ENCODE measurements at places on chromosomes 13 and 19.
A peak's percentile ranks its signal among the peaks of the same experiment; 100 is the strongest.

- peak; percentile 97 for DNase-seq
Measured at GRCh38 chr19:58558623-58559274, 338 bp upstream of the UBE2M start.

GRCh38 chr13:88601949-88602348 is 930.8 kb downstream of the SLITRK5 start:
- no peak for DNase-seq

DNA sequence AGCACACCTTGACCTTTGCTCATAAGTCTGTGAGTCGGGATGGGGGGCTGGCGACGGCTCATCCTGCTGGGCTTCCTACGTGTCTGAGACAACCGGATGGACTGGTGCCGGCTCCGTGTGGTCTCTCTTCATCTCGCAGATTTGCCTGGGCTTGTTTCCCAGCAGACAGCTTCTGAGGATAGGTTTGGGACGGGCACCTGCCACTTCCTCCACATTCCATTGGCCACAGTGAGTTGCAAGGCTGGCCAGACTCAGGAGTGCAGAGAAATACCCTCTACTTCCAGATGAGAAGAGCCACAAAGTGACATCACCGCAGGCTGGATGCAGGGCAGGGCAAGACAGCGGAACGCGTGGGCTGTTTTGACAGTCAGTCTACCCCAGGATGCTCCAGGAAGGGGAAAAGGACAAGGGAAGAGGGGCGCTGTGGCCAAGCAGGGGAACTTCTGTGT is 48.1 kb downstream of the IRS2 start:
- DNase-seq: no peak

- no peak for DNase-seq
Measured at GRCh38 chr19:1524287-1524971, 552 bp downstream of the PLK5 start.

DNA sequence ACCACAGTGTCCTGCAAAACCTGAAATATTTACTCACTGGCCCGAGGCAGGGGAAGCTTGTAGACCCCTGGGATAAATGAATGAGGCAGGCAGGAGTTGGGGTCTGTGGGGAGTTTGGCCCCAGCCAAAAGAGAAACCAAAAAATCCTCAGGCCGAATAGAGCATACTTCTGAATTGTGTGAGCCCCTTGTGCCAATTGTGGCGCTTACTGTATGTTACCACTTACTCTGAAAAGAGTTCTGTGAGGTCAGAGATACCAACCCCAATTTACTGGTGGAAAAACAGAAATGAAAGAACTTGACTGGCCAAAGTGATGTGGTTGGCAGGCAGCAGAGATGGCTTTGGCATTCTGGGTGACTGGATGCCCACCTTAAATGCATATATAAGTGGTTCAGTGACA is 6.9 kb downstream of the CARM1 start:
- no peak for DNase-seq

DNA sequence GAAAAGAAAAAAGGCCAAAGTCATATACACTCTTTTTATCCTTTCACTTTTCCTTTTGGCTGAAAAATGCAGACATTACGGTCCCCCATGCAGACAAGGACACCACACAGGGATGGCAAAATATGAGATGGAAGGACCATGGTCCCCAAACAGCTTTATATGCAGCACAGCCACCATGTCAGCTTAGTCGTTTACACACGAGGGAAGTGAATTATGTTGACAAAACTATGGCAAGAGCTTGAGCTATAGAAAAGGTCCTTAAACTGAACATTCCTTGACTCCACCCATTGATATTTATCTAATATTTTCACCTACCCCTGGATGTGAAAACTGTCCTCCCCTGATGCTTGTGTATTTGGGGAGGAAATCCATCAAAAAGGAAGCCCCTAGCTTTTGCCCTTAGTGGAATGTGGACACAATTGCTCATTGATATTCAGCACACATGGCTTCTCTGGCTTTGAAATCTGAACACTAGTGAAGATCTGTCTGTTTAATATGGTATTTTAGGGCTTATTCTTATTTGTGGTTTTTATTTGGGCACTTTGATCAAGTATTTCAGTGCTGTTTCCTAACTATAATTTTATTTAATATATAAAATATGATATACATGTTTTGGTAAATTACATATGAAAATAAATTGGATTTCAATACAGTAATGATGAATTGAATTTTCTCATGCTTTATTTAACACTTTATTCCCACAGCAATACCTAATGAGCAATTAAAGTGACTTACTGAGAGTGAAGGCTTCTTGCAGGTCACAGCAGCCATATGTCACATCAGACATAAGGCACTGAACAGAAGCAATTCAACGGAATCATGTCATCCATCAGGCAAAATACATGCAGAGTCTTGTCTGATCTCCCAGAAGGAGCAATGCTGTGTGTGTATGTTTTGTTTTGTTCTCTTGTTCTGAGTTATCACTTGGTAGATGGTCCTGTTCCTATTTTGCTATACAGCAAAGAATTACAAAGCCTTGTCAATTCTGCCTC is 6.8 kb upstream of the GTF2F2 start:
- DNase-seq: no peak

DNA sequence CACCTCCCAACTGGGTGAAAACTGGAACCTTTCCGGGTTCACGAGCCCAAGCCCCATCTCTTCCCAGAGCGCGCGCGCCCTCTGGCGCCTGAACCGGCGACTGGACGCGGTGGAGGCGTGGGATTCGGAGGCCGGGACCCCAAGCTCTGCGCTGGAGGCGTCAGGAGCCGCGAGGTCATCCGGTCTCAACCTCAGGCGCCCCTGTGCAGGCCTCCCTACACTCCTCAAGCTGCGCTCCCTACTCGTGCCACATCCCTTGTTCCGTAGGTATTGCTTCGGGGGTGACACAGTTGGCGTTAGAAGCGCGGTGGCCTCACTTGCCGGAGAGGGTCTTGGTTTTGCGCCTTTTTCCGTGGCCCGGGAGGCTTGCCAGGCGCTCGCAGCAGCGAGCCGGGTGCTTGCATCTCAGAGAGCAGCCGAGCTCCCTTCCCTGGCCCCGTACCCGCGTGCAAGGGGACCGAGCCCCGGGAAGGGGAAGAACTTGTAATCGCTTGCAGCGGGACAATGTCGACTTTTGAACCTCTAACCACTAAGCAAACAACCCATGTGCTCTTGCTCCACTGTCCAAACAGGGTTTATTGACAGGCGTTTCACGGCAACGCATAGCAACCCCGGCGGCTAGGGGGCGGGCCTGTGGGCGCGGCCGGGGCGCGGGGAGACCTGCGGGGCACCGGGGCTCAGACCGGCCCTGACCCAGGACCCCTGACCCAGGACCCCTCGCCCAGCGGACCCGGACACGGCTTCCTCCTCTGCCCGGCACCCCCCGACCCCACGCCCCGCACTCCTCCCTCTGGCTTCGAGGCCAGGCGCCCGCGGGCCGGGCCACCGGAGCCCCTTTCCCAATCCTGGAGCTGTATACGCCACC is 8.5 kb downstream of the CDX2 start:
- no peak for DNase-seq

- DNase-seq: no peak
Measured at GRCh38 chr13:23725922-23726321, 155.7 kb downstream of the TNFRSF19 start.

DNA sequence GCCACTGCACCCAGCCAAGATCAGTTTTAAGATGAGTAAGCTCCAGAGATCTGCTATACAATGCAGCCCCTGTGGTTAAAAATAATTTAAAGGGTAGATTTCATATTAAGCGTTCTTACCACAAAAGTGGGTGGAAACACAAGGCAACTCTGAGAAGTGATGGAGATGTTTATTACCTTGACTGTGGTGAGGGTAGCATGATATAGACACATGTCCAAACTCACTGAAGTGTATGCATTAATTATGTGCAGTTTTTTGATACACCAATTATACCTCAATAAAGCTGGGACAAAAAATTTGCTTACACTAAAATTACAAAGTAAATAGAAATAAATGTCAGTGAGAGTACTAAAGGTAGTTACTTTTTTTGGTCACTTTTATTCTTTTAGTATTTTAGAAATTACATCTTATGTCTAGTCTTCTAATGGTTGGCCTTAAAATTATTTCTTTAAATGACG is 696.5 kb downstream of the UQCRFS1 start:
- DNase-seq: no peak

- no peak for DNase-seq
Measured at GRCh38 chr19:16445238-16446107, 26.3 kb downstream of the EPS15L1 start.

DNA sequence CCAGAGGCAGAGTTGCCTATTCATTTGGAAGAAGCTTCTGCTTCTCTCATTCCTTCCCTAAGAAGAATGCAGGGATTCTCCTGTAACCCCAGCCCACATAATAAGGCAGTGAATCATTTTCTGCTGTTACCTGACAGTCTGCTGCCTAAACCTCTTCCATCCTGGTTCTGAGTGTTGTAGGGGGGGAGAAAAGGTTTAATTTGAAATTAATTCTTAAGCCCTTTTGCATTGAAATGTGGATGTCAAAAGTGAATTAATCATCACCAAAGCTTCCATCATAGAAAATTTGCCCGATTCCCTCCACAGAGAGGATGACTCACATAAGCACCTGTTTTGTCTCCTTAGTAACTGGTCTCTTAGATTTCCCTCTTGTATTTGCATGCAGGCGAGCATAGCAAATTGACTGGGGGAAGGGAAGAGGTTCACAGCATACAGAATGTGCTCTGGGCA is 146.7 kb upstream of the FNDC3A start:
- no peak for DNase-seq

DNA sequence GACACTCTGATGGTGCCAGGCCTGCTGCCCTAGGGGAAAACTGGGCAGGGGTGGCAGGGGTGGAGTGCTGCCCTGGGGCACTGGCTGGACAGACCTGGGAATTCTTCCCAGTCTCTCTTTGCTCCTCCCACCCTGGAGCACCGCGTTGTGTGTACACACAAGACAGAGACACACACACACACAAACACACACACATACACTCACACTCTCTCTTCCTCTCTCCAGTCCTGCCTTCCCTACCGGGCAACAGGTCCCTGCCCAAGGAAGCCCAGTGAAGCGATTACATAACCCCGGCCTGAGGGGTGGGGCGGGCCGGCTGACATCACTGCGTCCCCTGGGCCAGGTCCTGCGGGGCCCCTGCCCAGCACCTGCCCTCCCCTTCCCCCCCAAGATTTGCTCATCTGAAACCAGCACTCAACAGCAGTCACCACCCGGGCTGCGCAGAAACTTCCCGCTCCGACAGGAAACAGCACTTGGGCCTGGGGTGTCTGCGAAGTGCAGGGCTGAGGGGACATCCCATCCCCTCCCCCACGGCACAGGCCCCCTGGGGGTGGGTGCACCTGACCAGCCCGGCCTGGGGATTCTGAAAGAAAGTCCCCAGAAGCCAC is 1.2 kb downstream of the MKNK2 start:
- no peak for DNase-seq

GRCh38 chr13:81408647-81409046 is 1067.7 kb upstream of the SPRY2 start:
- no peak for DNase-seq

DNA sequence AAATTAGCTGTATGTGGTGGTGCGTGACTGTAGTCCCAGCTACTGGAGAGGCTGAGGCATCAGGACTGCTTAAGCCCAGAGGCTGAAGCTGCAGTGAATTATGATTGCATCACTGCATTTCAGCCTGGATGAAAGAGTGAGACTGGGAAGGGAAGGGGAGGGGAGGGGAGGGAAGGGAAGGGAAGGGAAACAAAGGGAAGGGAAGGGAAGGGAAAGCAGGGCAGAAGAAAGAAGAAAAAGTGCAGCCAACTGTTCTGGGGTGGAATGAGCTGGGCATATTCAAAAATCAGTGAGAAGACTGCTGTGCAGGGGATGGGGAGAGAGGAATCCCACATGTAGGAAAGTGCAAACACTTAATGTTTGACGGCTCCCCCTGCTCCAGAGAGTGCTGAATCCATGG is 905.5 kb downstream of the UQCRFS1 start:
- DNase-seq: peak; percentile 67

- no peak for DNase-seq
Measured at GRCh38 chr19:31312677-31313244, 36.5 kb downstream of the TSHZ3 start.

GRCh38 chr19:46859637-46860124 is 1.1 kb upstream of the ARHGAP35 start:
- DNase-seq: peak; percentile 76

DNA sequence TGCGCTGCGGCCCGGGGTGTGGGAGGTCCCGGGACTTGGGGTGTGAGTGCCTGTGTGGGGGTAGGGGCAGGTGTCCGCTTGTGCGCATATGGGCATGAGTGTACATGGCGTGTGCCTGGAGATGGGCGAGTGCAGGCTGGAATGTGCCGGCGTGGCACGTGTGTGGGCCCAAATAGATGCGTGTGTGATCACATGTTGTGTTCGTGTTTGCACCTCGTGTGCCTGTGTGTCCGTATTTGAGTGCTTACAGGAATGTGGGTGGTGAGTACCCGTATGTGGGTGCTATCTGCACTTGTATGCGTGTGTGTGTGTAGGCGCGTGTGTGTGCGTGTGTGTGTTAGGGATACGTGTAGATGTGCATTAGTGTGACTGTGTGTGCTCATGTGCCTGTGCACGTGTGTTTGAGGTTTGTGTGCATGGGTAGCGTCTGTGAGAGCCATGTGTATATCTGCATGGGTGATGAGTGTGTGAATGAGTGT is 3.4 kb downstream of the ZNF536 start:
- no peak for DNase-seq

GRCh38 chr13:24148414-24149235 is 11.9 kb upstream of the SPATA13 start:
- DNase-seq: peak; percentile 84

DNA sequence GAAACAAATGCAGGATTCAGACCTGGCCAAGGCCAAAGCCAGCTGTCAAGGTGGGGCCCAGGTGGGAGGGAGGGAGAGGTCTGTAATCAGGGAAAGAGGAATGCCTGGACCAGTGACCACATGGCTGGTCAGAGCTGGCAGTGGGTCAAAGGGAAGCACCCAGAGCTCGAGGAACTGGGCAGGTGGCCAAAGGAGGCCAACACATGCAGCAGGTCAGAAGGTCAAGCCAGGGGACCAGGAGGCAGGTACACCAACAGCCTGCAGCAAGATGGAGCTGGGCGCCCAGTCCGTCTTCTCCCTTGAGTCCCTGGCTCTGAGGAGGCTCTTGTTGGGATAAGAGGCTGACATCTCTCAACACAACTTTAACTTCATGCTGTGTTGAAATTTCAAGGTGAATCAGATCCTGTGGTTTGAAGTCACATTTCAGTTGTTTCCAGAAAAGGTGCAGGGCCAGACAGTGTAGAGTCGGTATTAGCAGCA is 17.1 kb downstream of the GPATCH1 start:
- DNase-seq: no peak

DNA sequence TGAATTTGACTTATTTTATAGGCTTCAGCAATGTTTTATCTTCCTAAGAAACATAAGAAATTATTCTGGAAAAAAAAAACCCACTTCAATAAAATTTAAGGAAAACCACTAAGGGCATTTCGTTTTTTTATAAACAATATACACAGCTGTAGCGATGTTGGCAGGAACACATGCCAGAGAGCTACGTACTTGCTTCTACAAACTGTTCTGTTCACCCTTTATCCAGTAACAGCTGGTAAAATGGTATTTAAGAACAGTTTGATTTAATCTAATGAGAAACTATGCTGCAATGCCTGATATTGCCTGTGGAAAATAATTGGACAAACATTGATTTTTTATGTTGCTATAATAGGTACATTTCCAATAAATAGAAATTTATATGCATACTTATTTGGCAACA is 137.2 kb upstream of the DACH1 start:
- no peak for DNase-seq

- no peak for DNase-seq
Measured at GRCh38 chr19:33266974-33267484, 35.3 kb downstream of the CEBPA start.

- no peak for DNase-seq
Measured at GRCh38 chr13:73998631-73999030, 135.6 kb downstream of the KLF12 start.

Measured in fibroblast of skin of left quadriceps (primary cell).